Activated naive CD8-positive, alpha-beta T cell treated with anti-CD3 and anti-CD28 coated beads for 36 hours (primary cell): ENCODE measurements at places on chromosomes 5 and 9. TPM values are rescaled to one million over a fixed set of nuclear protein-coding genes. Genes with fewer than 3 reads are reported as not detected.

DNA sequence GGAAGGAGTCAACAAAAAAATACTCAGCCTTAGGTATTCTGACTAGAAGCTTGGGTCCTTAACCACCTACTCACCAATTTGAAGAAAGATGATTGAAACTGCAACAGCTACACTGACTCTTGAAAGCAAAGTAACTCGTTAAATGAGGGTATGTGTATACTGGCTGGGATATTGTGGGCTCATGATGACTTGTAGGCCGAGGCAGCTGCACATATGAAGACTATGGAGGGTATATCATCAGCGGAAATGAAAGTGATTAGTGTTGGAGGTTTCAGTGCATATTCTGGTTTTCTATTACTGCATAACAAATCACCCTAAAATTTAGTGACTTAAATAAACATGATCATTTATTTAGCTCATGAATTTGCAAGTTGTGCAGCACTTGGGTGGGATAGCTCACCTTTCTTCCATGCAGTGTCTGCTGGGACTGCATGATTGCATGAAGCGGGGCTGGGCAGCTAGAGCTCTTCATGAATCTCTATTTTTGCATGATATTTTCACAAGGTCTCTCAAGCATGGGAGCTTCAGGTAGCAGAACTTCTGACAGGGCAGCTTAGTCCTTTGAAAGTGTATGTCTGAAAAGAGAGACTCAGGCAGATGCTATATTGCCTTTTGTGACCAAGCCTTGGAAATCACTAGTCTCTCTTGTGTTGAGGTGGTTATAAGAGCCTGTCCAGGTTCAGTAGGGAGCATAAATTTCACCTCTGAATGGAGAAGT, 96.1 kb upstream of the CDKN2B start:
- peaks cover 12% of the 10 kb centered on the region for H3K4me1 ChIP-seq
- no peak overlapping the region for H3K4me3 ChIP-seq
- H3K36me3 ChIP-seq, result no peaks in the 10 kb centered on the region

PCDHB16 gene
- total RNA-seq, result not detected

GRCh38 chr5:72817076-72817481, 618 bp downstream of the TNPO1 start:
- no peaks in the 10 kb centered on the region for H3K36me3 ChIP-seq
- peak overlapping the region; percentile 90 for H3K27ac ChIP-seq
- DNase-seq, result peak; percentile 43
- peaks cover 24% of the 10 kb centered on the region for H3K4me1 ChIP-seq
- peaks cover 10% of the 10 kb centered on the region for H3K27me3 ChIP-seq
- peak overlapping the region; percentile 89 for H3K4me3 ChIP-seq

SPATA31C1 gene
- not detected for total RNA-seq

NR5A1 gene
- not detected for total RNA-seq

GGTA1 gene
- not detected for total RNA-seq

- H3K27me3 ChIP-seq, result no peaks in the 10 kb centered on the region
- peaks cover 31% of the 10 kb centered on the region for H3K4me1 ChIP-seq
- H3K27ac ChIP-seq, result peak overlapping the region; percentile 98
These were observed 707 bp downstream of the GTF3C5 start for GRCh38 chr9:133031496-133031911.

DDX4 gene
- total RNA-seq, result not detected

GSN gene
- total RNA-seq, result 1.7 TPM

SHOC1 gene
- total RNA-seq, result not detected

IDNK gene
- total RNA-seq, result 5.7 TPM

EQTN gene
- not detected for total RNA-seq

DNA sequence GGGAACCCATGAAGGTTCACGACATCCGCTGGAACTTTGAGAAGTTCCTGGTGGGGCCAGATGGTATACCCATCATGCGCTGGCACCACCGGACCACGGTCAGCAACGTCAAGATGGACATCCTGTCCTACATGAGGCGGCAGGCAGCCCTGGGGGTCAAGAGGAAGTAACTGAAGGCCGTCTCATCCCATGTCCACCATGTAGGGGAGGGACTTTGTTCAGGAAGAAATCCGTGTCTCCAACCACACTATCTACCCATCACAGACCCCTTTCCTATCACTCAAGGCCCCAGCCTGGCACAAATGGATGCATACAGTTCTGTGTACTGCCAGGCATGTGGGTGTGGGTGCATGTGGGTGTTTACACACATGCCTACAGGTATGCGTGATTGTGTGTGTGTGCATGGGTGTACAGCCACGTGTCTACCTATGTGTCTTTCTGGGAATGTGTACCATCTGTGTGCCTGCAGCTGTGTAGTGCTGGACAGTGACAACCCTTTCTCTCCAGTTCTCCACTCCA, 7.6 kb downstream of the GPX3 start:
- no peak overlapping the region for H3K4me3 ChIP-seq
- H3K4me1 ChIP-seq, result peaks cover 2% of the 10 kb centered on the region
- no peak for DNase-seq
- no peak overlapping the region for H3K27ac ChIP-seq

GRCh38 chr9:6126377-6126776, 89.2 kb upstream of the IL33 start:
- H3K4me1 ChIP-seq, result no peaks in the 10 kb centered on the region
- H3K36me3 ChIP-seq, result no peaks in the 10 kb centered on the region
- no peak overlapping the region for H3K4me3 ChIP-seq

DNA sequence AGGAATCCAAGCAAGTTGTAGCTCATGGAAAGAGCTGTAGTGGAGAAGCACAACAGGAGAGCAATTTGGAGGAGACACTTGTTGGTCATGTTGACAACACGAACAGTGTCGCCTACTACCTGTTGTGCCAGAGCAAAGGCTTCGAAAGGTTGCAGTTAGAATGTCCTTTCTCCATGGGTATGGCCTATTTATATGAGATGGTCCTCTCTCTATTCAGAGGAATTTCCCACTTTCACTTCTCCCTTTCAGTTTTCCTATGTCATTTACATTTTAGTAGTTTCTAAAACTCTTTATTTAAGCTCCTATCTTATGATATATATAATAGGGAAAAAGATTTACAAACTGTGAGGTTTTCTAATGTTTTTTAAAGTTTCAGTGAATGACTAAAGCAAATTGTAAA, at the start of gene IFNB1:
Gene IFNB1, minus strand, starts transcription at position 162 of the 400 bp plus-strand sequence. Its CDS starts 73 bp downstream, at position 89.
- H3K36me3 ChIP-seq, result peaks cover 11% of the 10 kb centered on the region
- H3K4me1 ChIP-seq, result peaks cover 27% of the 10 kb centered on the region
- no peaks in the 10 kb centered on the region for H3K27me3 ChIP-seq

IFNK gene
- not detected for total RNA-seq

- no peaks in the 10 kb centered on the region for H3K4me1 ChIP-seq
- no peak overlapping the region for H3K27ac ChIP-seq
- no peak overlapping the region for H3K4me3 ChIP-seq
- no peak for DNase-seq
- H3K27me3 ChIP-seq, result no peaks in the 10 kb centered on the region
These were observed 32.6 kb downstream of the MAPK9 start for GRCh38 chr5:180259260-180259611.

GRCh38 chr9:92627651-92628050, 42.3 kb downstream of the IPPK start:
- no peak overlapping the region for H3K4me3 ChIP-seq
- no peak overlapping the region for H3K27ac ChIP-seq
- H3K27me3 ChIP-seq, result no peaks in the 10 kb centered on the region
- H3K4me1 ChIP-seq, result peaks cover 15% of the 10 kb centered on the region

ELAVL2 gene
- total RNA-seq, result not detected

GRCh38 chr5:169044962-169045361, 256.0 kb downstream of the SLIT3 start:
- no peaks in the 10 kb centered on the region for H3K36me3 ChIP-seq
- no peak overlapping the region for H3K27ac ChIP-seq
- H3K4me1 ChIP-seq, result no peaks in the 10 kb centered on the region
- H3K4me3 ChIP-seq, result no peak overlapping the region
- peaks cover under 1% of the 10 kb centered on the region for H3K27me3 ChIP-seq
- DNase-seq, result no peak

GRCh38 chr5:84729326-84729725, 344.6 kb upstream of the EDIL3 start:
- no peak overlapping the region for H3K4me3 ChIP-seq
- no peaks in the 10 kb centered on the region for H3K27me3 ChIP-seq
- H3K36me3 ChIP-seq, result no peaks in the 10 kb centered on the region
- no peak overlapping the region for H3K27ac ChIP-seq
- DNase-seq, result no peak

ANKRD20A1 gene
- total RNA-seq, result 0.10 TPM

DNA sequence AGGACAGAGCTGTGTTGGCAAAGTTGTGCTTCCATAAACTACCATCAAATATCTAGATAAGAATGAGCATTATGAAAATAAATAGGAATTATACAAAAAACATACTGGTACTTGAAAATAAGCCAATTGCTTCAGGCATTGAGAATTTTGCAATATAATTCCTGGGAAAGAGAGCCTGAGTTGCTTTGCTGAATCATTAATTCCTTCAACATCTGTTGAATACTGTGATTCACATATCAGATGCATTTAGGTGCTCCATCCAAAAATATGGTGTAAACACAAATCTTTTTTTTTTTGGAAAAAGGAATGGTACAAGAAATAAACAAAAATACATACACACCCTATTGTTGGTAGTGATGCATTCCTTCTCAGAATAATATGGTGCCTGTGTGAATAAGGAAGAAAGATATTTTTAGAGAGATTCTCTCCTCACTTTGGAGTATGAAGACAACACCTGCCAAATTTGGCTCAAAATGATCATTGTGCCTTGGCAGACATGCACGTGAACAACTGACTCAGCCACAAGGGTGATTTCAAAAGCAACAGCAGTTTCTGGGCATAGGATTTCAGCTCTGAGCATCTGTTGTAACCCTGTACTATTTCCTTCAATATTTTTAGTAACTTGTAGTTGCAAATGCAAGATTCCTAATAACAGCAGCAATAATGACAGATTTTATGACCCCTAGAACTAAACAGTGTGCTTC, 96.7 kb downstream of the CAVIN4 start:
- peaks cover 7% of the 10 kb centered on the region for H3K27me3 ChIP-seq
- no peak overlapping the region for H3K4me3 ChIP-seq
- H3K36me3 ChIP-seq, result no peaks in the 10 kb centered on the region
- DNase-seq, result no peak
- no peak overlapping the region for H3K27ac ChIP-seq

DNA sequence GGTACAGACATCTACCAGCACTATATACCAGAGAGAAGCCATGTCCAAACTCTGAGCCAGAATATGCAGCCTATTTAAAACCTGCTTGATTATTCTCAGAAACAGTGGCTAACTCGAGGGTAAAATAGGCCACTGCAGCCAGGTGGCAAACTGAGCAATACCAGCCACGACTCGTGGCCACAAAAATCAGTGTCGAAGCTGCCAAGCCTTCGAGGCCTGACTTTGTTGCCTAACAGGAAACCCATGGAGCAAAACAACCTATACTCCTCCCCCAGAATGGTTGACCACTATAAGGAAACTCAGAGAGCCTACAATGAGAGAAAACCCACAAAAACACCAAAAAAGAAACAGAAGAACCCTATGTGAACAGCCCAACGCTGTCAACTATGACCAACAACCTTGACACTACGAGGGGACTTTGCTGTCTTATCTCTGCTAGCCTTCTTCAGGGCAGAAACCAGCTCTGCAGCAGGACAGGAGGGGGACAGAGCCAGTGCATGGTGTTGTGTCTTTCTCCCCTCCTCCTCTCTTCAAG, 133.8 kb downstream of the TMEM174 start:
- no peak for DNase-seq
- peaks cover 3% of the 10 kb centered on the region for H3K36me3 ChIP-seq
- H3K4me3 ChIP-seq, result no peak overlapping the region
- peaks cover 3% of the 10 kb centered on the region for H3K4me1 ChIP-seq
- peaks cover 93% of the 10 kb centered on the region for H3K27me3 ChIP-seq

DNA sequence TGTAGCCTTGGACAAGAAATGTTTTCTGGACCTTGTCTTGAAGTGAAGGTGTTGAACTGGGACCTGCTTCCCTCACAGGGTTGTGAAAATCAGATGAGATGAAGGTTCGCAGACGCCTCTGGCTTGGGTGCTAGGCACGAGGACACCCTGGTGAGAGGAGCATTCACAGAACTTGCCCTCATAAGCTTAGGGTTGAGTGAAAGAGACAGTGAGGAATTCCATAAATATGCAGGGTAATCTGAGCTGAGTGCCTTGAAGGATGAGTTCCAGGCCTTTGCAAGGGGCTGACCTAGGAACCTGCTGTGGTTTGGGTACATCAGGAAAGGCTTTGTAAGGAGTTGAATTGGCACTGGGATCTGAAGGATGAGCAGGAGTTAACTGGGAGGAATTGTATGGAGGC, 75.7 kb upstream of the SAP30L start:
- DNase-seq, result no peak
- no peak overlapping the region for H3K27ac ChIP-seq
- no peaks in the 10 kb centered on the region for H3K27me3 ChIP-seq
- no peaks in the 10 kb centered on the region for H3K4me1 ChIP-seq
- no peak overlapping the region for H3K4me3 ChIP-seq
- H3K36me3 ChIP-seq, result peaks cover 2% of the 10 kb centered on the region

DNA sequence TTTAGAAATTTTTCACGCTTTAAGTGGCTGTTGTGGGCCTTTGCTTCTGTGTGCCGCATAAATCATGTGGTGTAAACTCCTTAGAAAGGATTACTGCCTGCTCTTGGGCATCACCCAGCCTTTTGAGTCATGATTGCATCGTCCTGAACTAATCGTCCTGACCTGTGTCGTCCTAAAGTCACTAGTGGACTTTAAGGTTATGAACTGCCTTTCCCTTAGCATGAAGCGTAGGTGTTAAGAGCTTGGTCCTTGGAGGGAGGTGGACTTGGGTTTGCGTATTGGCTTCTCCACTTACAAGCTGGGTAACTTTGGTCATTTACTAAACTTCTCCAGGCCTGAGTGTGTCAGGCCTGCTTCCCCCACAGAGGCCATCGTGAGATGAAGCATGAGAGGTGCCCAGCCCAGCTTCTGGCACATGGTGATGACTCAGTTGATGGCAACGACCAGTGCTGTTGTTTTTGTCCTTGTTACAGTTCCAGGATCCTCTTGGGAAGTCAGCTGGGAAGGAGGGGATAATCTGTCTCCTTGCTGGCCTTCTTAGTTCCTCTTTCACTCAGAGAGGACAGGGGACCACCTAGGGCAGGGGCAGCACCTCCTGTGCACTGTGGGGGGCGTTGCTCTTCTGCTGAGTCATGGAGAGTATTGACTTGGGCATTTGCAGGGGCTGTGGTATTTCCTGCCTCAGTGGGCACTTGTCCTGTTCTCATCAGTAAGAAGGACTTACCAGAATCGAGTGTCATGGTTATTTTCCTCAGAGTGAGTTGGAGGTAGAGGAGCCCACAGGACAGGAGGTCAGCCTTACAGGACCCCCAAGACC, 54.2 kb upstream of the NCS1 start:
- no peak overlapping the region for H3K4me3 ChIP-seq
- no peak overlapping the region for H3K27ac ChIP-seq
- peaks cover 2% of the 10 kb centered on the region for H3K4me1 ChIP-seq
- H3K36me3 ChIP-seq, result peaks cover 9% of the 10 kb centered on the region
- no peak for DNase-seq

PRRT1B gene
- total RNA-seq, result not detected
